ENCODE measurements at places on chromosomes 4 and X. TPM values are rescaled to one million over a fixed set of nuclear protein-coding genes. Genes with fewer than 3 reads are reported as not detected.

The MAGEB1 gene
- not detected for total RNA-seq

The HSD17B13 gene
- total RNA-seq: 0.25 TPM

The SLITRK4 gene
- total RNA-seq: 0.64 TPM

The GAGE12G gene
- total RNA-seq: not detected

The TMPRSS11D gene
- total RNA-seq: not detected

The ERVMER34-1 gene
- not detected for total RNA-seq

The LGI2 gene
- total RNA-seq: 20.5 TPM

The GNRHR gene
- total RNA-seq: not detected

The ZDHHC9 gene
- 62.0 TPM for total RNA-seq

The TMPRSS11F gene
- not detected for total RNA-seq

The CLNK gene
- not detected for total RNA-seq

The CXorf49 gene
- total RNA-seq: not detected

The SATL1 gene
- not detected for total RNA-seq

The SPANXB1 gene
- total RNA-seq: not detected

GRCh38 chrX:106000203-106000602 is 38.3 kb downstream of the SERPINA7 start:
- no peaks in the 10 kb centered on the region for H3K27me3 ChIP-seq
- H3K4me1 ChIP-seq: no peaks in the 10 kb centered on the region
- H3K4me3 ChIP-seq: no peak overlapping the region
- no peaks in the 10 kb centered on the region for H3K36me3 ChIP-seq
- no peak for DNase-seq

GRCh38 chr4:180564448-180564847 is 1678.8 kb upstream of the TENM3 start:
- peaks cover 3% of the 10 kb centered on the region for H3K4me1 ChIP-seq
- no peaks in the 10 kb centered on the region for H3K36me3 ChIP-seq
- H3K27me3 ChIP-seq: no peaks in the 10 kb centered on the region
- no peak for DNase-seq
- no peak overlapping the region for H3K27ac ChIP-seq

DNA sequence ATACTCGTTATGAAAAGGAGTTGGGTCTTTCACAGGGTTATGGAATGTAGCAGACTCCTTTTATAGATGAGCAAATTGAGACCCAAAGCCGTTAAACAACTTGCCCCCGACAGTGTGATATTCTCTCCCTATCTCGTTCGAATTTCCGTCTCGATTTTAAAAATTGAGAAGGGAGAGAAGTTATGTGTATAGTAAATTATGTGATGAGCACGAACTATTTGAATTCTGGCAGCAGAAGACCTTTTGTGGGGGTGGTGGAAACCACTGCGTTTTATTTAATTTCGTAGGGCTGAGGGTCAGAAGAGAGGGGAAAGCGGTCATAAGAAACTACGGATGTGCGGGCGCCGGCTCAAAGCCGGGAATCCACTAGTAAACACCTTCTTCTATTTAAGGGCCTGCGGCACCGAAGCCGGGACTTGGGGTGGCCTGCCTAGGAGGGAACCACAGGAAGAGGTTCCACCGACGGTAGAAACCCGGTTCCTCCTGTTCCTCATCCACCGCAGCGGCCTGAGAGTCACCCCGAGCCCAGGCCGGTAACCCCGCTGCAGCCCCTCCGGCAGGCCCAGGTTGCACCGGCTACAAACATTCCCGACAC is 1.5 kb upstream of the DDX3X start:
- H3K27ac ChIP-seq: peak overlapping the region; percentile 92
- peaks cover 4% of the 10 kb centered on the region for H3K4me1 ChIP-seq
- DNase-seq: no peak
- H3K36me3 ChIP-seq: no peaks in the 10 kb centered on the region

- no peak overlapping the region for H3K4me3 ChIP-seq
- H3K27ac ChIP-seq: no peak overlapping the region
- DNase-seq: no peak
These were observed 58.9 kb downstream of the HOPX start for GRCh38 chr4:56622176-56622575.

GRCh38 chr4:99275885-99276284 is 14.9 kb downstream of the ADH1A start:
- no peak overlapping the region for H3K27ac ChIP-seq
- no peaks in the 10 kb centered on the region for H3K36me3 ChIP-seq
- no peak overlapping the region for H3K4me3 ChIP-seq
- H3K27me3 ChIP-seq: no peaks in the 10 kb centered on the region
- no peaks in the 10 kb centered on the region for H3K4me1 ChIP-seq

DNA sequence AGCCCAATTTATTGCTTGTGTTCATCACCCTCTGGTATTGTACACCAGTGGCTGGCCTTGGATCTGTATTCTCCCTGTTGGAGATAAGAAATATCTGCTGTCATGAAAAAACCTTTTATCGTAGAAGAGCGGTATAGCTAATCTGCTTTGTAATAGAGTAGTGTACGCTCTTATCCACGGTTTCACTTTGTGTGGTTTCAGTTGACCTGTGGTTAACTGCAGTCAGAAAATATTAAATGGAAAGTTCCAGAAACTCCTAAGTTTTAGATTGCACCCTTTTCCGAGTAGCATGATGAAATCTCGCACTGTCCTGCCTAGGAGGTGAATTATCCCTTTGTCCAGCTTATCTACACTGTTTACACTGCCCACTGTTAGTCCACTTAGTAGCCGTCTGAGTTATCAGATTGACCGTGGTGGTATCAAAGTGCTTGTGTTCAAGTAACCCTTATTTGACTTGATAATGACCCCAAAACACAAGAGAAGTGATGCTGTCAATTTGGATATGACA is 42.4 kb downstream of the KDM6A start:
- H3K36me3 ChIP-seq: no peaks in the 10 kb centered on the region
- H3K4me3 ChIP-seq: no peak overlapping the region
- no peak overlapping the region for H3K27ac ChIP-seq
- peaks cover 2% of the 10 kb centered on the region for H3K27me3 ChIP-seq
- peaks cover 2% of the 10 kb centered on the region for H3K4me1 ChIP-seq

DNA sequence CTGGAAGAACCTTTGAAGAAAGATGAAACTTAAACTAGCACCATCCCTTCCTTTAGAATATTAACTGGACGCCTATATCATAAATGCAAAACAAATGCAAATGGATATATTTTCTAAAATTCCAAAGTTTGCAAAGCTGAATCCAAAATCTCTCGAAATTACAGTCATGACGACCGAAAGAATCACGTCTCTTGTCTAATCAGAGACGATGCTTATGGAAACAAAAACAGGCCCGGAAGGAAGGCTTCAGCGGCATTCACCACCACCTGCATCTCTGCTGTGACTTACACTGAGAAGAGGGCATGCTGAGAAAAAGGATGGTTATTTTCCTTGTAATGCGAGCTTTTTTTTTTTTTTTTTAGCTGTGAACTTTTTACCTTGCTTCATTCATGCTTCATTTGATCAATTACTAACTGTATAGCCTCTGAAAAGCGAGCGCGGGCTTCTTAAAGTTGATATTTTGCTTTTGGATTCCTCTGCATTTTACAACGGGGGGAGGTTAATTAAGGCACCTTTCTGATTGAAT is 209.3 kb downstream of the SOWAHB start:
- H3K27ac ChIP-seq: peak overlapping the region; percentile 33
- H3K4me1 ChIP-seq: peaks cover 28% of the 10 kb centered on the region
- H3K4me3 ChIP-seq: peak overlapping the region; percentile 86
- H3K27me3 ChIP-seq: peaks cover 2% of the 10 kb centered on the region
- DNase-seq: no peak

- H3K4me3 ChIP-seq: no peak overlapping the region
- no peaks in the 10 kb centered on the region for H3K27me3 ChIP-seq
- peaks cover 7% of the 10 kb centered on the region for H3K4me1 ChIP-seq
- no peak overlapping the region for H3K27ac ChIP-seq
- no peaks in the 10 kb centered on the region for H3K36me3 ChIP-seq
- DNase-seq: peak; percentile 32
These were observed 81.9 kb downstream of the HMGB2 start for GRCh38 chr4:173252024-173252935.

- no peaks in the 10 kb centered on the region for H3K36me3 ChIP-seq
- no peak for DNase-seq
- peak overlapping the region; percentile 96 for H3K4me3 ChIP-seq
- no peaks in the 10 kb centered on the region for H3K27me3 ChIP-seq
- peak overlapping the region; percentile 92 for H3K27ac ChIP-seq
These were observed 658 bp downstream of the SCOC start for GRCh38 chr4:140374130-140374477.

- H3K27me3 ChIP-seq: peaks cover 4% of the 10 kb centered on the region
- DNase-seq: no peak
- H3K4me1 ChIP-seq: no peaks in the 10 kb centered on the region
- H3K27ac ChIP-seq: no peak overlapping the region
- H3K36me3 ChIP-seq: no peaks in the 10 kb centered on the region
- no peak overlapping the region for H3K4me3 ChIP-seq
These were observed 20.1 kb downstream of the IGFBP7 start for GRCh38 chr4:57090079-57090478.

- H3K27ac ChIP-seq: no peak overlapping the region
- no peaks in the 10 kb centered on the region for H3K27me3 ChIP-seq
- H3K36me3 ChIP-seq: no peaks in the 10 kb centered on the region
- H3K4me1 ChIP-seq: no peaks in the 10 kb centered on the region
- no peak for DNase-seq
These were observed 47.4 kb upstream of the APOOL start for GRCh38 chrX:84956304-84956703.

DNA sequence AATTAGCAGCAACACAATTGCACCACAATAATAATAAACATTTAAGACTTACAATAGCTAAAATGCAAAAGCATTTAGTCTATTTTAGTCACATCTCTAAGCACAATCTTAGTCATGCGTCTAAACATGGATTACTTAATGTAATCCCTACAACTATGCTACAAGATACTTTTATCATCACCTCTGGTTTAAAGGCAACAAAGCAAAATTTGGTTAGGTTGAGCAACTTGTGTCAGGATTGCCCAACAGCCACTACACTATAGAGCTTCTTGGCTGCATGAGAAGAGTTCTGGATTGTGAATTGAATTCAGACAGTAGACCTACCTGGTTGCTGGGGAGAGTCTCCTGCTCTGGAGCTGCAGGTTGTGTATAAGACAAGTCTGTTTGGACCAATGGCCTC is 146.5 kb upstream of the PUDP start:
- H3K27ac ChIP-seq: no peak overlapping the region
- H3K4me3 ChIP-seq: no peak overlapping the region
- no peaks in the 10 kb centered on the region for H3K4me1 ChIP-seq
- peaks cover 4% of the 10 kb centered on the region for H3K36me3 ChIP-seq

- no peaks in the 10 kb centered on the region for H3K4me1 ChIP-seq
- H3K27me3 ChIP-seq: peaks cover 1% of the 10 kb centered on the region
- no peak overlapping the region for H3K27ac ChIP-seq
- H3K4me3 ChIP-seq: no peak overlapping the region
- DNase-seq: peak; percentile 70
- no peaks in the 10 kb centered on the region for H3K36me3 ChIP-seq
These were observed 1.2 kb upstream of the MORF4L2 start for GRCh38 chrX:103687696-103688201.

DNA sequence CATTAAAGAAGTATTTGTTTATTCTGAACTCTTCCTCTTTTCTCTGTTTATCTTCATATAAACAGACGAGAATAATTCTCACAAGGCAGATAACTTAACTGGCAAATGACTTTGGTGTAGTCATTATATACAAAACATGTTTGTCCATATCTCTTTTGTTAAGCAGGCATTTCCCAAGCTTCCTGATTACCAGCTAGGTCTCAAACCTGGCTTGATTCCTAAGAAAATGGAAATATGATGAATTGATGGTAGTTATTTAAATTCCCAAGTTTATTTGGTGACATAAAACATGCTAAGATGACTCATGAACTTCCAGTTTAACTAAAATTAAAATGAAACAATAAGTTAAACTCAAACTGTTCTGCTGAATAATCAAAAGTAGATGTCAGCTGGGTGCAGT is 96.8 kb downstream of the ARSJ start:
- no peaks in the 10 kb centered on the region for H3K36me3 ChIP-seq
- no peak overlapping the region for H3K27ac ChIP-seq
- no peak overlapping the region for H3K4me3 ChIP-seq
- no peaks in the 10 kb centered on the region for H3K27me3 ChIP-seq

DNA sequence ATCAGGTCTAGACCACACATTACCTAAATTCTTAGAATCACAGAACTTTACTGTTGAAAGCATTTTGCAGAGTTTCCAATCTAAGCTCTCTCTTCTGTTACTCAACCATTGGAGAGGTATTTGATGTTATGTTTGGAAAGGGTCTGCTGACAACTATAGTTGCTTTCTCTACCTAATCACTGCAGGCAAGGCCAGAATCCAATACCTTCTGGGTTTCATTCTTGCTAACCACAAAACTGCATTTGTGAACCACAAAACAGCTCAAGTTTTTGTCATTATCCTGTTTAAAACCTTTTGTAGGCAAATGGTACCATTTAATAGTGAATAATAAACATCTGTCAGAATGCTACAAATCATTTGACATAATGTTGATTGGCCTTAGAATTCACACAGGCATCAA is 380.1 kb downstream of the GASK1B start:
- H3K4me3 ChIP-seq: no peak overlapping the region
- peaks cover 2% of the 10 kb centered on the region for H3K4me1 ChIP-seq
- DNase-seq: no peak
- H3K27ac ChIP-seq: no peak overlapping the region
- no peaks in the 10 kb centered on the region for H3K27me3 ChIP-seq
- H3K36me3 ChIP-seq: no peaks in the 10 kb centered on the region

DNA sequence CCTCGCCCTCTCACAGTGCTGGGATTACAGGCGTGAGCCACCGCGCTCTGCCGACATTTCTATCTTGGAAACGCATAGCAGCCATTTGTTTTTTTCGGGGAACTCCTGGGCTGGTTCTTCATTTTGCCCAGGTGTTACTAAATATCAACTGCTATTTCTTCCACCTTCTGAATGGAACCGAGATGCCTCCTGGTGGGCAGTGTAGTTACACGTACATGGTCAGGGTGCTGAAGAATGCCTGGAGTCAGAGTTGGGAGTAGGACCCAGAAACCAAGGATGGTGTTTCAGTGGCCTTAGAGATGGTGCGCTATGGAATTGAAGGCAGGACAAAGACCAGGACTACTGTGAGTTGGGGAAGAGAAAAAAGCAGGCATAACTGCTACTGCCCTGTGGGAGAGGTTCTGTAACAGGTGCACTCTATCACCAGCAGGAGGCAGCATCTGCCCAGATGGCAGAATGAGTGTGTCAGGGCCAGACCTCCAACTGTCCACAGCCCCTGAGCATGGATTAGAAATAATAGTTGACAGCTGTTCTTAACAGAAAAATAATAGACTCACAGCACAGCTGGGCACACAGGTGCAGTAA is 81.7 kb downstream of the ZC4H2 start:
- H3K36me3 ChIP-seq: no peaks in the 10 kb centered on the region
- no peak overlapping the region for H3K27ac ChIP-seq
- no peak overlapping the region for H3K4me3 ChIP-seq
- H3K4me1 ChIP-seq: no peaks in the 10 kb centered on the region

Measured in glutamatergic neuron (in vitro differentiated cells).